ENCODE measurements at places on chromosomes 13 and 19.

DNA sequence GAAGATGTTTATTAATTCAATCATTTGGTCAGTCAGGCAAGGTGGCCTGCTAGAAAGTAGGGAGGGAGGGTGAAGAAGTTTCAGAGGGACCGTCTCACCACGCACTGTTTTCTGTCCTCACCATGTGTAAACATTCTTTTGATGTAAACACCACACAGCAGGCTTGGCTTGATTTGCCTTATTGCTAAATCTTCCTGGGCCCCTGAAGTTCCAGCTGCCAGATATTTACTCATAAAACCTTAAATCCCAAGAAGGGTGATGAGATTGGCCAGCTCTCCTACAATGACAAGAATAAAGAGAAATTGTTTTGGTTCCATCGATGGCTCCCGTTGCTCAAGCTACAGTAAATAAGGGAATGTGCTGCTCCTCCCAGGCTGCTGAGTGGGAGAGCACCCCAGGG lies 198.2 kb upstream of the TMTC4 start:
- DNase-seq: no peak

- no peak for DNase-seq
Measured at GRCh38 chr19:47352095-47352494, 3.0 kb downstream of the DHX34 start.

DNA sequence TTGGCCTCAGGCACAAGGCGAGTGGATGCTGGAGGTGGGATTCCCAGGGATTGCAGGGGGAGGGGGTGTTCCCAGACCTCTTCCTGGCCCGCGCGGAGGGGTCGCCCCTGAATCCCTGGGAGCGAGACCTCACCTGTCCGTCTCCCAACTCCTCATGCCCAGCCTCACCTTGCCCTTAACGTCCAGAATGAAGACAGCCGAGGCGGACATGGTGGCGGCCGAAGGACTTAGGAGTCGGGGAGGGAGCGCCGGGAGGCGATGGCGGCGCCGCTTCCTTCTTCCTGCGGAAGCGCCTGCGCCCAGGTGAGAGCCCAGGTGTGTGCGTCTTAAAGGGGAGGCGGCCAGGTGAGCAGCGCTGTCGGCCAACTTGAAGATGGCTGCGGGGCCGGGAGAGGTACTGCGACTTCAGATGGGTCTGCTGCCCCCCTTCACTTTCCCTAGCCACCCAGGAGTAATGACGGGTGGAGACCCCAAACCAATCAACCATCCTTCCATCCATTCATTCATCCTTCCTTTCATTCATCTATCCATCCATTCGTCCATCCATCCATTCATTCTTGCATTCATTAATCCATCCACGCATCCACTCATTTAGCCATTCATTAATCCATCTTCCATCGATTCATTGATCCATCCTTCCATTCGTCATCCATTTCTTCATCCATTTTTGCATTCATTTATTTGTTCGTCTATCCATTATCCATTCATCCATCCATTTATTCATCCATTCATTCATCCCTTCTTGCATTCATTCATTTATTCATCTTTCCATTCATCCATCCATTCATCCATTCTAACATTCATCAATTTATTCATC lies at the start of gene AP1M2:
Gene AP1M2 (minus strand): TSS at position 291 of the 817 bp plus-strand sequence. CDS start 81 bp downstream, at position 210.
- DNase-seq: peak; percentile 76

DNA sequence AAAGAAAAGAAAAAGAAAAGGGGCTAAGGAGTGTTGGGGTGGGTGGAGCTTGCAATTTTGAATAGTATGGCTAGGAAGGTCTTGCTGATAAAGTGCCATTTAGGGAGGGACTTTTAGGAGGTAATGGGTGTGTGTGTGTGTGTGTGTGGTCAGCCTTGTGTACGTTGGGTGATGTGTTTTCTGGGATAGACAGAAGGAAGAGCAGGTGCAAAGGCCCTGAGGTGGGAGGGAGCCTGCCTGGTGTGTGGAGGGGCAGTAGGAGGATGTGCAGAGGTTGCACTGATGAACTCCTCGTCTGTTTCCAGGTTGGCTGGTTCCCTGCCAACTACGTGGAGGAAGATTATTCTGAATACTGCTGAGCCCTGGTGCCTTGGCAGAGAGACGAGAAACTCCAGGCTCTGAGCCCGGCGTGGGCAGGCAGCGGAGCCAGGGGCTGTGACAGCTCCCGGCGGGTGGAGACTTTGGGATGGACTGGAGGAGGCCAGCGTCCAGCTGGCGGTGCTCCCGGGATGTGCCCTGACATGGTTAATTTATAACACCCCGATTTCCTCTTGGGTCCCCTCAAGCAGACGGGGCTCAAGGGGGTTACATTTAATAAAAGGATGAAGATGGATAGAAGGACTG lies 30.5 kb upstream of the ADGRE1 start:
- DNase-seq: no peak

DNA sequence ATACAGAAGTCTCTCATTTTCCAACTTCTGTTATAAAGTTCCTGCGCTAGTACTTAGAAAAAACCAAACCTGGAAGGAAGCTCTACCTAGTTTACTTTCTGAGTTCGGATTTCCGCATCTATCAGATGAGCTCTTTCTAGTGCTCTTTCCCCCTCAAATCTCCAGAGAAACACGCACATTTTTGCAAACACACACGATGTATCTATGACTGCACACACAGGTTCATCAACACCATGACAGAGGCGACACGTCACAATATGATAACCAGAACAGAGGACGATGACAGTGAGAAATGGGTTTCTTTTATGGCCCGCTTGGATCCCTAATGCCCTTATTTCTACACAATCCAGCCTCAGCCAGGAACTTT lies 629 bp upstream of the LRRC63 start:
- no peak for DNase-seq

GRCh38 chr13:99258946-99259345 lies 767 bp upstream of the GPR18 start:
- no peak for DNase-seq

GRCh38 chr13:33827139-33827538 lies 9.2 kb downstream of the RFC3 start:
- DNase-seq: no peak

DNA sequence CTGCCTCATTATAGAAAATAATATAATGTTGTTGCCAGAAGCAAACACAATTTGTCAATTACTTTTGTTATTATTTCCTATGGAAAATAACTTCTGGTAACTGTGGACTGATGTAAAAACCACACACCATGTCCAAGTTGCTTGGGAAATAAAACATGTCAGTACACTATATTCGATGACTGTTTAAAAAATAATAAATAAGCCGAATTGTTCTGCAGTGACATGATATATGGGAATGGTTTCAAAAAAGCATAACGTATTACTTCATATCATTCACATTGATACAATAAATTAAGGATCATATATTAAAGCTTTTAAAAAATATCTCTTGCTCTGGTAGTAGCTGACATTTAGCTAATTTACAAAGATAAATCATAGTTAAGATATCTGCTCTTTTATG lies 2062.1 kb downstream of the PCDH9 start:
- DNase-seq: no peak

- no peak for DNase-seq
Measured at GRCh38 chr19:16625163-16625958, 2.6 kb downstream of the MED26 start.

GRCh38 chr13:49399801-49400472 lies 43.9 kb downstream of the CAB39L start:
- DNase-seq: no peak

GRCh38 chr13:35499676-35500075 lies 23.2 kb upstream of the MAB21L1 start:
- no peak for DNase-seq

DNA sequence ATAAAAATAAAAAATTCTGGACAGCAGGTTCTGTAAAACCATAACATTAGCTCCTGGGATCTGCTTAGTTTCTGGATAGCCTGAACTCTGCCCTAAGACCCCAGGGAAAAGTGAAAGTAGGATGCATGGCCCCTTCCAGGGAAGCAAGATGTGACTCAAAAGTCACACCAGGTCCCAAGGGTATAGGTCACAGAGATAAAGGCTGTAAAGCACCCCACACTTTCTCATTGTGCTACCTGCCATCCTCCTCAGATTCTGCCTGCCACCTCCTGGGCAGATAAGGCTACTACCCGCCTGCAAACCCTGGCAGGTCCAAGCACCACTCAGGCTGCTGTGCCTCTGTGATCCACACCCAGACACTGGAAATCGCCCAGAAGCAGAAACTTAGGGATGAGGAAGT lies 20.6 kb downstream of the FFAR2 start:
- DNase-seq: no peak

GRCh38 chr13:85662186-85662585 lies 137.0 kb downstream of the SLITRK6 start:
- DNase-seq: no peak

DNA sequence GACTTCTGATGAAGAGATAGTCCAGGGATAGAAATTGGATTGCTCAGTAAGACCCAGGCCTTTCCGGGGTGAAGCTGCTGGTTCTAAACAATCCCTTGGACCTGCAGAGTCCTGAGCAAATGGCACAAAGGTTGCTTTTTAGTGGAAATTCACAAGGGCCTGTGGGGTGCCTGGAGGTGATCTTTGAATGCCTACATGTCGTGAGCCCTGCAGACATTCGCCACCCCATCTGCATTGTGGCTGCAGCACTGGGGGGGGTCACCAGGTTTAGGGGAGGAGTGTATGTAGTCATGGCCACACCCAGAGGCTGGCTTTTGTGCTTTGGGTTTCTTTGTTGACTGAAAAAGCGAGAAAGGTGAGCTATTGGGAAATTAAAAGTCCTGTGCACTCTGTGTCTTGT lies 41.4 kb downstream of the SLC7A9 start:
- no peak for DNase-seq

GRCh38 chr13:62309904-62310303 lies 894.3 kb upstream of the PCDH20 start:
- DNase-seq: no peak

- DNase-seq: no peak
Measured at GRCh38 chr13:107438251-107438650, 777.1 kb downstream of the LIG4 start.

GRCh38 chr19:2076526-2076944 lies 19.6 kb downstream of the MOB3A start:
- DNase-seq: no peak

- DNase-seq: no peak
Measured at GRCh38 chr19:17337675-17338432, 501 bp downstream of the GTPBP3 start.

DNA sequence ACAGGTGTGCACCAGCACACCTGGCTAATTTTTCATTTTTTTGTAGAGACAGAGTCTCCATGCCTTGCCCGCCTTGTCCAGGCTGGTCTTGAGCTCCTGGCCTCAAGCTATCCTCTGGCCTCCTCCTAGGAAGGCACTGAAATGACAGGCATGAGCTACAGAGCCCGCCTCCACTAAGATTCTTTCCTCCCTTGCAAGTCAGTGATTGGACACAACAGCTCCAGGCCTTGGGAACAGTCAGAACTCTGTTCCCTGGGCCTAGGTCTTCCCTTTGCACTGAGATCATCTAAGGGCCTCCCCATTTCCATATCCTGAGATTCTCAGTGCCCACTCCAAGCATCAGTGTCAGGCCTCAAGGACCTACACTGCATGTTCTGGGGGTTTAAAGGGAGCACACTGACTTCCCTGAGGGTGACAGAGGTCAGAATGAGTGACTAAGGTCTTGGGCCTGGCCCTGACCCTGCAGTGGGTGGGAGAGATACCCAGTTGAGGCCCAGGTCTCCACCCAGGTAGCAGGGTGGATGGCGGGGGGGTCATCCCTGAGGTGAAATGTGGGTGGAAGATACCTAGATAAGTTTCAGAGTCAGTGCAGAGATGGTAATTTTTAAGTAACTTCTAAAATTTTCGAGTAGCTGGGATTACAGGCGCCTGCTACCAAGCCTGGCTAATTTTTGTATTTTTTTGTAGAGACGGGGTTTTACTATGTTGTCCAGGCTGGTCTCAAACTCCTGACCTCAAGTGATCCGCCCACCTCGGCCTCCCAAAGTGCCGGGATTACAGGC lies 17.3 kb upstream of the ERCC1 start:
- DNase-seq: no peak

DNA sequence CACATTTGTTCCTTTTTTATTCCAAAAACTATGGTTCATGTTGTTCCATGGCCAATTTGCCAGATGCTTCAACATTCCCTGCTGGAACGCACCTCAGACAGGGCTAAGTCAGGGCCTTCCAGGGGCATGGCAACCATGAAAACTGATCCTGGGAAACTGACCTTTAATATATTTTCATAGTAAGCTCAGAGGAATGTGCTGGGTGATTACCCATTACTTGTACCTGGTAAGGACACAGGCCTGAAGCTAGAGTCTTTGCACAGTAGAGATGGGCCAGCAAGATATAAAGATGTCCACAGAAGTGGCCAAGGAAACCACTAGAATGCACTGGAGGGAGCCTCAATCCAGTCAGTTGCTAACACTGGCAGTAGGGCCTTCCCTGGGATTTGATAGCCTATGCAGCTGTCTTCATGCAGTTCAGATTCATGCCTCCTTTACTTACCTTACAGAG lies 353.1 kb downstream of the ENOX1 start:
- DNase-seq: no peak

GRCh38 chr13:102440259-102440936 lies 38.5 kb upstream of the FGF14 start:
- DNase-seq: no peak

GRCh38 chr13:48542138-48542537 lies 9.3 kb upstream of the RCBTB2 start:
- DNase-seq: no peak

- no peak for DNase-seq
Measured at GRCh38 chr13:28710161-28710560, 8.6 kb downstream of the SLC46A3 start.

- no peak for DNase-seq
Measured at GRCh38 chr13:94305463-94305862, 174.0 kb downstream of the DCT start.

GRCh38 chr19:38890686-38891085 lies 8.7 kb downstream of the SIRT2 start:
- DNase-seq: no peak

- peak; percentile 53 for DNase-seq
Measured at GRCh38 chr13:46134961-46135522, 30.2 kb upstream of the CPB2 start.

DNA sequence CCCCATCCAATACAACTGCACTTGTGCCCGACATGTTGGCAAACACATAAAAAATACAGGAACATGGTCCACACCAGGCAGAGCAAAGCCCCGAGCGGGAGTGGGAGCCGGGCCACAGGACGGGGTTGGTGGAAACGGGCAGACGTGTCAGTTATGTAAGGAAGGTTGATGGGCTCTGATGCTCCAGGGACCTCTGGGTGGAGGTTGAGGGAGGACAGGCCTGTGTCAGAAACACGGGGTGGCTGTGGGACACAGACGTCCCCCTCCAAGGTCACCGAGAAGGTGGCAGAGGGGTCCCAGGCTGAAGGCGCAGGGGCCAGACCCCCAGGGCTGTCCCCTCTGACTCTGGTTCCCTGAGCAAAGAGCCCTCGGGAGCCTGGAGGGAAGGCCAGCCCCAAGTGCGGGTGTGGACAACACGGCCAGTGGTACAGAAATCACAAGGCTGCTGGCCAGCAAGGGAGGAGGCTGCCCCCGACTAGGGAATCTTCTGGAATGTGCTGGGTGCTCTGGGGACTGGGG lies 31.4 kb upstream of the C13orf46 start:
- no peak for DNase-seq

- DNase-seq: no peak
Measured at GRCh38 chr19:32296694-32297093, 48.7 kb upstream of the ZNF507 start.

- DNase-seq: no peak
Measured at GRCh38 chr13:79648191-79648590, 167.2 kb downstream of the NDFIP2 start.

GRCh38 chr19:49957262-49957915 lies 3.6 kb downstream of the SIGLEC11 start:
- no peak for DNase-seq

GRCh38 chr13:30457306-30457891 lies 8.3 kb downstream of the HMGB1 start:
- no peak for DNase-seq
